ENCODE measurements at places on chromosomes 16 and 17.

DNA sequence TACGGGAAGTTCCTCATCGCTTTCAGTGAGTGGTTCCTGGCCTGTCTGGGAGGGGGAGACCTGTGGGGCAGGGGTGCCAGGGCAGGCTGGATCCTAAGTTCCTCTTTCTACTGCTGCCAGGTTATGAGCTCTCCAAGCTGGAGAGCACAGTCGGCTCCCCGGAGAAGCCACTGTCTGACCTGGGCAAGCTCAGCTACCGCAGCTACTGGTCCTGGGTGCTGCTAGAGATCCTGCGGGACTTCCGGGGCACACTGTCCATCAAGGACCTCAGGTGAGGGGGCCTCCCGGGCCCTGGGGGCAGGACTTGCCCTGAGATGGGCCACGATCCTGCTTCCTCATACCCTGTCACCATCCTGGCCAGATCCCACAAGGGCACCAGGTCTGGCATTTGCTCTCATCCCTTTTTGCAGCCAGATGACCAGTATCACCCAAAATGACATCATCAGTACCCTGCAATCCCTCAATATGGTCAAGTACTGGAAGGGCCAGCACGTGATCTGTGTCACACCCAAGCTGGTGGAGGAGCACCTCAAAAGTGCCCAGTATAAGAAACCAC is 5.1 kb downstream of the PRSS8 start:
- DNase-seq = no peak

DNA sequence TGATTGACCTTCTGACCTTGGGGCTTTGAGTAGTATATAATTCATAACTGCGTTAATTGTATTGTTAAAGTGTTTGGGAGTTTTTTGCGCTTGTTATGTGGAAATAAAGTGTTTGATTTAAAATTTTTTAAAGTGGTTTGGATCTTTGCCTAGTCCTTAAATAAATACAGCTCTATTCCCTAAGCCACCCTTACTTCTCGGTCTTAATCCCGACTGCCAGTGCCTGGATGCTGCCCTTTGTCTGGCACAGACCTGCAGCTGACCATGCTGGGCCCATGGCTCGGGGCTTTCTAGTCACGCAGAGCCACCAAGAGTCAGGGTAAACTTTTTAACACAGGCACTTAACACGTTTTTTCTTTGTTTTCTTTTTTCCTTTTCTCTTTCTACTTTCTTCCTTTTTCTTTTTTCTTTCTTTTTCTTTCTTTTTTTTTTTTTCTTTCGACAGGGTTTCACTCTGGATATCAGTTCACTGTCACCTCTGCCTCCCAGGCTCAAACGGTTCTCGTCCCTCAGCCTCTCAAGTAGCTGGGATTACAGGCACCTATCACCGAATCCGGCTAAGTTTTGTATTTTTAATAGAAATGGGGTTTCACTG is 19.6 kb upstream of the SLC5A11 start:
- DNase-seq = no peak

GRCh38 chr17:15453246-15453645 is 14.2 kb downstream of the CDRT4 start:
- DNase-seq = no peak

- no peak for DNase-seq
Measured at GRCh38 chr17:42675965-42676423, 800 bp downstream of the PLEKHH3 start.

DNA sequence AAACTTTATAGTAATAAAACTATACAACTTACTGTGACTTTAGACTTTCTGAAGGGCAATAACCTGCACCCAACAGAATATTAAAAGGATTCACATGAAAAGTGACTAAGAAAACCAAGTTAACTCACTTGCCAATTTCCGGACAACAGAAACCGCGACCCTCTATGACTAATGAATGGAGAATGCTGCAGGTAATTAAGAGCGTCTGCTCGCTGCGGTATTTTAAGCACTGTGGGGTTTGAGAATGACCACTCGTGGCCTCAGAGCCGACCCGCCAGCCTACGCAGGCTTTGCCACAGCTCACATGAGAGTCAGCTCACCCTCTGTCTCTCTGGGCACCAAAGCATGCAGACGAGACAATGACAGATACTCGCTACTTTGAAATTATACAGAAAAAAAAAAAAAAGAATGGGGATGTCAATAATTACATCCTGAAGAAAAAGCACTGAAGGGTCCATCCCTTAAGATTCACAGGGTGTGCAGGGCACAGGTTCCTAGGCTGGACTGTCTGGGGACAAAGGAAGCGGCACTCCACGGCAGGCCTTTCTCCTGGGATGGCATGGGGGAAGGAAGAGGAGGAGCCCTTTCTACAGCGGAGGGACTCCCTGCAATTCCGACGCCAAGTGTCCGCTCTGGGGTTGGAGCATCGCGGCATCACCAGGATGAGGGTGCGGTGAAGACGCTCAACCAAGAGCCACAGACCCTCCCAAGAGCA is 35.0 kb downstream of the ZCCHC14 start:
- DNase-seq = peak; percentile 70

- no peak for DNase-seq
Measured at GRCh38 chr16:3027489-3027795, 3.6 kb downstream of the THOC6 start.

GRCh38 chr17:3973495-3974137 is 9.4 kb upstream of the ATP2A3 start:
- no peak for DNase-seq

DNA sequence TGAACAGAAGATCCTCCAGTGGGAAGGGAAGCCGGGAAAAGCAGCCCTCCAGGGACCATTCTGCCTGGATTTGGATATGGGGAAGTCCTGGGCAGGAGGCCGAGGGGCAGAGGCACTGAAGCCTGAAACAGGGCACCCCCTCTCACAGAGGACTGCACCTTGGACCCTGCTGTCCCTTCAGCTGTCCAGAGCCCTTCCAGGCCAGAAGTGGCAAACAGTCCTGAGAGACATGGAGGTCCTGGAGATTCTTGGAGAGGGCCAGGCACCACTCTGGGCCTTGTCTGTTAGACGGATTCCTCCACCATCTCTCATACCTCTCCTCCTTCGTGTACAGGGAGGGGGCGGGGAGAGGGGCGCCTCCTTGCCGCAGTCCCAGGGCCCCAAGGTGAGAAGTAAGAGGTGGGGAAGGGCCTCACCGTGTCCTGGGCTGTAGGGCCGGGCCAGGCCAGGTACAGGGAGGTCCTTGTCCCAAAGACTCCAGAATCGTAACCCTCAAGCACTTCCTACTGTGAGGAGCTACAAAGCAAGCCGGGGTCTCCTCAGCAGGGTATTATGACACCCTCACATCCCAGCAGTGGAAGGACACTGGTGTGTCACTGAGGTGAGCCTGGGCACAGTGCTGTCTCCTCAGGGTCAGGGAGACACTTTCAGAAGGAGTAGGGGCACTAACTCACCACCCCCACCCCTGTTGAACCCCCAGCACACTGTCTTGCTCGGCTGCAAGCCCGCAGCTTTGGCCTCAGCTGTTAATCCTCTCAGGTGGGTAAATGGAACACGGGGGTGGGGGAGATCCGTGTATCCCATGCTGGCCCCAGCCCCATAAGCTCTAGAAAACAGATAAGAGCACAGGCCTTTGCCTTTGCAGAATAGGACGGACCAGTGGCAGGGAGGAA is 16.6 kb upstream of the TBX2 start:
- DNase-seq = no peak

- DNase-seq = no peak
Measured at GRCh38 chr16:7381671-7382070, 49.0 kb downstream of the RBFOX1 start.

GRCh38 chr16:48511071-48511540 is 98.9 kb downstream of the N4BP1 start:
- no peak for DNase-seq

DNA sequence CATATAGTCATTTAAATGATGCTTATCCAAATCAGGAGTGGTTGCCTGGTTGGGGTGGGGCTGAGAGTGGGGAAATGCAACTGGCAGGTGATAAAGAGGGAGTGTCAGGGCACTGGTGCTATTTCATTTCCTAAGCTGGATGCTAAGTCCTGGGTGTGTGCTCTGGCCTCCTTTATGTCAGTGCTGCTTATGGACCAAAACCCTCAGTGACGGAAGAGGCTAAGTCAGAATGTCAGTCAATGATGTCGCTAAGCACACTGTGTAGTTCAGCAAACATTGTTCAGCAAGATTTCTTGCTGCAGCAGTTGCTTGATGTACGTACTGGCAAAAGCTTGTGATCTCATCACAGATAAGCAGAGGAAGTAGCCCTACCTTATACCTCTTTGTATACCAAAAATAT is 16.4 kb upstream of the FLCN start:
- no peak for DNase-seq

GRCh38 chr17:28967221-28968135 is 16.2 kb upstream of the PHF12 start:
- no peak for DNase-seq

DNA sequence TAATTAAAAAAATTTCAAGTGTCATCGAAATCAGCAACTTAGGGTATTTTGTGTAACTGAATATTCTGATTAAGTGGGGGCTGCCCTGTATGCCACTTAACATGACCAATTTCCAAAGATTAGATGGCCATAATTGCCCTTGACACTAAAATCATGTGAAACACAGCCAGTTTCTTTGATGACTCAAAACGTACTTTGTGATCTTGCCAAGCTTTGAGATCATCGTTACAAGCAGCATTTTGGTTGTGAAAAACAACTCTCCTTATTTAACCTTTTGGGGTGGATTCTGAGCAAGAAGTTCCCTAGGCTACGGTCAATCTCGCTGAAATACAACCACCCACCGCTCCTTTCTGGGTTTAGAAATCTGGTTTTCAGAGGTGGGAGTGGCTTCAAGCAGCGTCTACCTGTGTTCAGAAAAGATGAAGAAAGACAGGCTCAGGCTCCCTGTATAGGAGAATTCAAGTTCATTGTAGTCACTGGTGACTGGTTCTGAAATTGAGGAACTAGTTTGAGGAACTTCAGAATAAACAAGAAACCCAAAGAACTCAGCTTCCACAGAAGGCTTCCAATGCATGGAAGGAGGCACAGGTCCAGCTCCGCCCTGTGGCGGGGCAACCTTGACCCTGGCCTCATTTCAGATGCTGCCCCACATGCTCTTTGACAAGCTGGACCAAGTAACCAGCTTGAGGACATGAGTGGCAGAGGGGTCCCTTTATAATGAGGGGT is 9.4 kb downstream of the MAP3K14 start:
- DNase-seq = peak; percentile 71

DNA sequence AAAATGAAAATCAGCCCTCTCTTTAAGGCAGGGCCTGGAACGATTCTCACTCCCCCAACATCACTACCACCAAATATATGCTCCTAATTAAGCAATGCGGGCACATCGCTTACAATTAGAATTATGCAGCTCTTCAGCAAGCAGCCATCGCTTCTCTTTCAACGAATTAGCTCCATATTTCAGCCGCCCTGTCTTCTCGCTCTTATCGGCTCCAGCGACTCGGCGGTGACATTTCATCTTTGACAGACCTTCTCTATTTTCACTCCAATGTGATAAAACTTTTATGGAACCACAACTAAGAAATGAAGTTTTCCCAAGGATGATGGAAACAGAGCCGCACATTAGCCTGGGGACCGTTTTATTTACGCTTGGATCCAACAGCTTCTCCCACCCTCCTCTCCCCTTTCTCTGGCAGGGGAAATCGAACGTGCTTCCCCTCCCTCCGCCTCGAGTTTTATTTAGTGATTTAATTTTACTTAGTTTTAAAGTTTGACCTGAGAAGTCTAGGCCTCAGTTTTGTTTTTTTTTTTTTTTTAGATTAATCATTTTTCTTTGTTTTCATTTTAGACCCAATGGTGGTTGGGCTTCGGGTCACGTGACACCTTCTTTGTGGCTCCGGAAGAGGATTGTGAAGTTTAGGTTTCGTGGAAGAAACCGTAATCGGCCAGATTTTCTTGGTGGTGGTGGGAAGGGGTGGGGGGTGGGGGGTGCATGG is 3.1 kb upstream of the HOXB2 start:
- DNase-seq = no peak

GRCh38 chr16:52805559-52806168 is 247.0 kb downstream of the CHD9NB start:
- no peak for DNase-seq

DNA sequence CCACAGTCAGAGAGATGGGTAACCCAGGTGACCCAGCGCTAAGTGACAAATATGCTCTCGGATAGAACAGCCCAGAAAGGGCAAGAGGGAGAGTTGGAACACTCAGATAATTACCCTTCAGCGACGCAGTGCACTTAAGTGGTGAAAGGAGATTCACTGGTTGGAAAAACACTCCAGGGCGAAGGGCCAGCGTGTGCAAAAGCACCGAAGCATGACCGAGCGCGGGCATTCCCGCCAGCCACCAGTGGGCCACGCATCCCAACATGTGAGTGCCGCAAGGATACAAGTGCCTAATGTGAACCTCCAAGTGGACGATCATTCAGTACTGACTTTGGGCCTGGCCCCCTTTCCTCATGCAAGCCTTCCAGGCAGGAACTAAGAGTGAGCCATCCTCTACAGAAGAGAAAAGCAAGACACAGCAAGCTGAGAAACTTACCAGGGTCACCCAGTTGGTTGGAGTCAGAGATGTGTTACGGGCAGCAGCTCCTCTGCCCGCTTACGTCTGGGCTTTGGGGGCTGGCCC is 258.4 kb downstream of the C16orf95 start:
- DNase-seq = no peak

DNA sequence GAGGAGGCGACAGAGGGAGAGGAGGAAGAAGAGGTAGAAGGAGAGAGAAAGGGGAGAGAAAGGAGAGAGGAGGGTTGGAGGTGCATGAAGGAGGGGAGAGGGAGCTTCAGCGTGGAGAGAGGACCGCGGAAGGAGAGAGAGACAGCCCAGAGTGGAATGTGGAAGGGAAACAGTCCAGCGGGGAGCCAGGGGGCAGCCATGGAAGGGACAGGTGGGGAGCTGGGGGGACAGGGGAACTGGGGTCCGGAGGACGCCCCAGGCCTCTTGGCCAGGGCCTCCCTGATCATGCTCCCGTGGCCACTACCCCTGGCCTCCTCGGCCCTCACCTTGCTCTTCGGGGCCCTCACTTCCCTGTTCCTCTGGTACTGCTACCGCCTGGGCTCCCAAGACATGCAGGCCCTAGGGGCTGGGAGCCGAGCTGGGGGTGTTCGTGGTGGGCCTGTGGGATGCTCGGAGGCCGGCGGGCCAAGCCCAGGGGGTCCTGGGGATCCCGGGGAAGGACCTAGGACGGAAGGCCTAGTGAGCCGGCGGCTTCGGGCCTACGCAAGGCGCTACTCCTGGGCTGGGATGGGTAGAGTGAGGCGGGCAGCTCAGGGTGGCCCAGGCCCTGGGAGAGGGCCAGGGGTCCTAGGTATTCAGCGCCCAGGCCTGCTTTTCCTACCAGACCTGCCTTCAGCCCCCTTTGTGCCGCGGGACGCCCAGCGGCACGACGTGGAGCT is 759 bp downstream of the ASPHD1 start:
- DNase-seq = no peak

GRCh38 chr17:61411261-61412142 is 11.9 kb downstream of the TBX2 start:
- no peak for DNase-seq

DNA sequence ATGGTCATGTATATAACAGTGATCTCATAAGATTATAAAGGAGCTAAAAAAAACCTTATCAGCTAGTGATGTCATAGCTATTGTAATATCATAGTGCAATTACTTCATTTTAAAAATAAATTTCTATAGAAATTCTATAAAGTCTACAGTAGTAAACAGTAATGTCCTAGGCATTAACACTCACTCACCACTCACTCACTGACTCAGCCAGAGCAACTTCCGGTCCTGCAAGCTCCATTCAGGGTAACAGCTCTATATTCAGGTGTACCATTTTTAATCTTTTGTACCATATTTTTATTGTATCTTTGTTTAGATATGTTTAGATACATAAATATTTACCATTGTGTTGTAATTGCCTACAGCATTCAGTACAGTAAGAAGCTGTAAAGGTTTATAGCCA is 524.4 kb upstream of the CDH5 start:
- no peak for DNase-seq
